Urinary bladder (tissue), 4 donors: ENCODE measurements at places on chromosomes 3 and 15. TPM values are rescaled to one million over a fixed set of nuclear protein-coding genes. Genes with fewer than 3 reads are reported as not detected.

Gene CD200
- total RNA-seq: 23.0 TPM

Gene SLC28A2
- total RNA-seq: not detected

DNA sequence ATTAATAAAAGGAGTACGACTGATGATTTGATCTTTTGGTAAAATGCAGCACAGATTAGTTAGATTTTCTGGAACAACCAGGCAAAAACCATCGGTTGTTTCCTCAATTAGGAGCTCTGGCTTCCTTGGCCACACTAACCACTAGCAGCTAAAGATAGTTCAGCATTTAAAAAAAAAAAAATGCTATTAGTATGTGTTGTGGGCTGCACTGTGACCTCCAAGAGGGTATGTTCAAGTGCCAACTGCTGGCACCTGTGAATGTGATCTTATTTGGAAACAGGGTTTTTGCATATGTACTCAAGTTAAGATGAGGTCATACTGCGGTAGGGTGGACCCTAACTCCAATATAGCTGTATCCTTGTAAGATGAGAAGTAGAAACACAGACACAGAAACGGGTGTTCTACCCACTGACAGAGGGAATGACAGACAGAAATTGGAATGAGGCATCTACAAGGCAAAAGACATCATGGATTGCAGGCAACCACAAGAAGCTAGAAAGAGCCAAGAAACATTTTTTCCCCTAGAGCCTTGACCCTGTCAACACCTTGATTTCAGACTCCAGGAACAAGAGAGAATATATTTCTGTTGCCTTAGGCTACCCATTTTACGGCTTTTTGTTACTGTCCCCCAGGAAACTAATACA lies 534.6 kb upstream of the ROBO2 start:
- DNase-seq: no peak

- DNase-seq: no peak
Measured at GRCh38 chr15:77058468-77058867, 12.4 kb downstream of the TSPAN3 start.
